ENCODE measurements at places on chromosomes 12 and 14. TPM values are rescaled to one million over a fixed set of nuclear protein-coding genes. Genes with fewer than 3 reads are reported as not detected.

DNA sequence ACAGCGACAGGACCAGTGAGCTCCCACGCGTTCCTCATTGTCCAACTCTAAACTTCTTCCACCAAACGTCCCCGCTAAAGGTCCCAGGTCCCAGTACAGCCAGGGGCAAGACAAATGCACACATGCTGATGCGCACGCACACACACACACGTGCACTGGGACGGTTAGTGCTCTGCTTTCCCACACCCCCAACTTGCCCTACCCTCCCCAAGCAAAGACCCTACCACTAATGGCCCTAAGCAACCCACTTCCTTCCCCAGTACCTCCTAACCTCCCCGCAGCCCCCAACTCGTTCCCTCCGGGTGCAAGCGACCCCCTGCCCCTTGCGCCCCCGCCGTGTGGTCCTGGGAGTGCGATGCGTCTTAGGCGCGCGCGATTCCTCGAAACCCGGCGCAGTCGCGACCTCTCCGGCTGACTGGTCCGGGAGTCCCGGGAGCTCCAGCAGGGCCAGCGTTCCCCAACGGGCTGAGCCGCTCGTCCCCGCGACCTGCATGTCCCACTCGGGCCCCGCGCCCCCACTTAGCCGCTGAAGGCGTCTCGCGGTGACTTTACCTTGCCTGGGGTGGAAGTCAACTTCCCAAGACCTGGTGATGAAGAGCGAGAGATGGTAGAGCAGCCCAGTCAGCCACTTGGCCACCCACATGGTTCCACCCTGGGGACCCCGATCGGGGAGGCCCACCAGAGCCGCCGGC, 578 bp downstream of the ADAMTS20 start:
- peak; percentile 4 for DNase-seq

GRCh38 chr12:124920353-124920935, 6.0 kb upstream of the UBC start:
- no peak for DNase-seq

The OAS3 gene
- total RNA-seq: 32.1 TPM

The ERP27 gene
- 1.7 TPM for total RNA-seq

DNA sequence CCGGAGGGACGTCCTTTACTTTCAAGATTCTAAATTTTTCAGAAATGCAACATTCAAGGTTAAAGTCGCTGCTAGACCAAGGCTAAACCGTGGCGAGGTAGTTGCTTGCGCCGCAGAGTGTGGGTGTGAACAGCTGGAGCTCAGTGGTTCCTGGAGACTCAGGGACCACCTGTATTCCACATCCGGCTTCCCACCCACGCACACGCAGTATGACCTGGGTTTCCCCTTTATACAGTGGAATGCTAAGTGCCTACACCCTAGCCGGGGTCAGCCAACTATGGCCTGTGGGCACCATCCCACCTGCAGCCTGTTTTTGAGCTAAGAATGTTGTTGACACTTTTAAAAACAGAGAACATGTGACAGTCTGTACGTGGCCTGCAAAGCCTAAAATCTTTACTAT, 42.9 kb upstream of the TESC start:
- no peak for DNase-seq

- DNase-seq: peak; percentile 10
These were observed 47.0 kb upstream of the ERGIC2 start for GRCh38 chr12:29427964-29428363.

GRCh38 chr12:15910468-15910863, 666 bp upstream of the DERA start:
- no peak for DNase-seq

The CLEC4D gene
- not detected for total RNA-seq

DNA sequence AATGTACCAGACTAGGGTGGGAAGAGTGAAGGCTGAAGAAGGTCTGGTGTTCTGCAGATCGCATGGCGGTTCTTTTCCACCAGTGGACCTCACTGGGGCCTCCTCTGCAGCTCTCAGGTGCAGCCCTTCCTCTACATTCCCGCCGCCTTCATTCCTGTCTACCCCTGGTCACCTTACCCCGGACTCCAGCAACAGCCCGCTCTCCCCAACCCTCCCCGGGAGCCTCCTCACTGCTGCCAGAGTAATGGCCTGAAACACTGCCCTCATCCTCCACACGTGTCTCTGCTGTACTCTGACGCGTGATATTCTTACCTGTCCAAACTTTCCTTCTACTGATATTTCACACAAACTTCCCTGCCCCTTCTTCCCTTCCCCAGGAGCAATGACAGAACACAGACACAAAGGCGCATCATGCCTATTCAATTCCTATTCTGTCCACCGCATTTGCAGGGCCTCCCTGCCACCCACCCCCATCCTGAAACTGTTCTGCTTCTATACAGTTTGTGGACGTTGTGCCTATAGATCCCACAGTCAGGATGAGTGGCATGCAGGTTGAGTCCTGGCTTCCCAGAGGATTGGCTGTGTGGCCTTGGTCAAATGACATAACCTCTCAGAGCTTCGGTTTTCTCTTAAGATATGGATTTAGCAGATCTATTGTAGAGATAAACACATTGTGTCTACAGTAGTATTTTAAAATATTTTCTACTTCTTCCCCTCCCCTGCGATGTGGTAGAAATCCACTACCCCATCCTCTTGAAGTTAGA, 1.7 kb upstream of the NUAK1 start:
- no peak for DNase-seq

The BLTP3B gene
- 48.7 TPM for total RNA-seq

DNA sequence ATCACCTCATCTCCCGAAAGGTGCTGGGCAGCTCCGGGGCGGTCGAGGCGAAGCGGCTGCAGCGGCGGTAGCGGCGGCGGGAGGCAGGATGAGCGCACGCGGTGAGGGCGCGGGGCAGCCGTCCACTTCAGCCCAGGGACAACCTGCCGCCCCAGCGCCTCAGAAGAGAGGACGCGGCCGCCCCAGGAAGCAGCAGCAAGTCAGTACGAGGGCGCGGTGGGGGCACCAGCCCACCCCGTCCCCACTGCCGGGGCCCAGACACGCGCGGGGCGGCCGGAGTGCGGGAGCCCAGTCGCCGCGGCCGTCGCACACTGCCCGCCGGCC, 862 bp downstream of the HMGA2 start:
- no peak for DNase-seq

DNA sequence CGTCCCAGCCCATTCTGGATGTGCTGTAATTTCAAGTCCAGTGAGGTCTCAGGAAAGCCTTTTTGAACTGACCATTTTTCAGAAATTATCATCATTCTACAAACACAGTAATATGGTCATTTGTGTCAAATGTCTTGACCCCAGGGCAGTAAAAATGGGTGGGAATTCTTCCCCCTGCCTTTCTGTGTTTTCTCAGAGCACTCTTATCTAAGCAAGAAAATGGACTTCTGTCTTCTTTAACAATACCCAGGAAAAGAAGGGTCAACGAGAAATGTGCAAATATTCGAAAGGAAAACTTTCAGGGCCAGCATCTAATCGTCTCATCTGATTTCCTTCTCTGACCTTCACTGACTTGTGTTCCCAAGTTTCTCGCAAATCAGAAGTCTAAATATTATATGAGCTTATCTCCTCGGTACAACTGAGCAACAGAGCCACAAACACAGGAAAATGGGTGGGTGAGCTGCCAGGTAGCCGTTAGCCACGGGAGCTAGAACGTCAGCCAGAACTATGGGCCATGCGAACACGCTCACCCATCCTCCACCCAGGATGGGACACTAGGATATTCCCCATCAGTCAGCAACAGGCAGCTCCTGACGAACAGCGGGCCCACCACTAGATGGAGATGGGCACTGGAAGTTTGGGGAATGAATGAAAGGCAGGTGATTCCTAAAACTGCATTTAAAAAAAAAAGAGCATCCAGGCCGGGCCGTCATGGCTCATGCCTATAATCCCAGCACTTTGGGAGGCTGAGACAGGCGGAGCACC, 57.1 kb downstream of the VWF start:
- DNase-seq: no peak

DNA sequence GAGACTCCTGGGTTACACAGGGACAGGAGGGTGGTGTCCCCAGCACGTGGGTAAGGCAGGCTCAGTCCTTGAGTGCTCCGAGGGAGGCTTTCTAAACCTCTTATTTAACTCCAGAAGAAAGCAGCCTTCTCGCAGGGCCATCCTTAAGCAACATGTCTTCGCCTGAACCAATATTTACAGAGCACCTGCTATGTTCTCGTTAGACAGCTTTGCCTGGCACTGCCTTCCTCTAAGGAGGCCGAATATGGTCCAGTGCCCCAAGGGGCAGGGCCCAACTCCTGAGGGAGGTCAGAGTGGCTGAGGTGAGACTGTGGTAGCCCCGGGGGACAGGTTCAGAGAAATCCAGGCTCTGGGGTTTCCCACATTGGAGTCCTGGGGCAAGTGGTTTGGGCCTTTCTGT, 2.1 kb upstream of the SCARB1 start:
- DNase-seq: no peak

The STAT6 gene
- 288 TPM for total RNA-seq

The HRK gene
- not detected for total RNA-seq

The DEGS2 gene
- 2.8 TPM for total RNA-seq

- DNase-seq: peak; percentile 3
These were observed 1.2 kb upstream of the CMTM5 start for GRCh38 chr14:23375527-23376251.

DNA sequence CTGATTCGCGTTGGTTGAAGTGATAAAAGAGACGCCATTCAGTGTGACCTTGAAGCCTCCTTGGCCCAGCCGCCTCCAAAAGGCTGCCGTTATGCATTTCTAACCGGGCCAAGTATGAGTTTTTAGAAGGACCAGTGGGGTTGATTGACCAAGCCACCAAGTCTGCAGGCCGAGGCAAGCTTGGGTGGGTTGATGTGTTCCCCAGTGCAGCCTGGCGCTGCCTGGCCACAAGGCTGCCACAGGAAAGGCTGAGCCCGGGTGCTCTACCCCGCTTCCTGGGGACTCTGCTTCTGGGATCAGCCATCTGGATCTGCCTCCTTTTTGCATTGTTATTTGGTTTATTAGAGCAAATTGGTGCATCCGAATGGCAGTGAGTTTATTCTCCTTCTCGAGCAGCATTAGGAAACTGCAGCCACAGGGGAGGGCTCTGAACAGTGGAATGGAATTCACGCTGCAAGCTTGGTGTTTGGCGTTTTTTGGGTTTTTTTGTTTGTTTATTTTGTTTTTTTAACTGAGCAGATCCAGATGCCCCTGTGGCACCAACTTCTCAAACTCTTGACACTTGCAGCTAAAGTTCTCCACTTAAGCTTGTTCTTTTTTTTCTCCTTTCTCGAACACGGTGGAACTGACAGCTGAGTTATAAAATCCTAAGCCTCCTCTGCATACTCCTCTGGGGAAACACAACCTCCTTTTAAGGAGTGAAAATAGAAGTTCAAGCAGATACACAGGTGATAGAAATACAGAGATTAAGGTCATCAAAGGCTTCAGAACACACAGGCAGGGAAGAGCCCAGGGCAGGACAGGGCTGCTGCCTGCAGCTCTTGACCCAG, 145.4 kb upstream of the FKBP4 start:
- DNase-seq: no peak

- no peak for DNase-seq
These were observed 12.3 kb downstream of the NEMP1 start for GRCh38 chr12:57066245-57066644.

DNA sequence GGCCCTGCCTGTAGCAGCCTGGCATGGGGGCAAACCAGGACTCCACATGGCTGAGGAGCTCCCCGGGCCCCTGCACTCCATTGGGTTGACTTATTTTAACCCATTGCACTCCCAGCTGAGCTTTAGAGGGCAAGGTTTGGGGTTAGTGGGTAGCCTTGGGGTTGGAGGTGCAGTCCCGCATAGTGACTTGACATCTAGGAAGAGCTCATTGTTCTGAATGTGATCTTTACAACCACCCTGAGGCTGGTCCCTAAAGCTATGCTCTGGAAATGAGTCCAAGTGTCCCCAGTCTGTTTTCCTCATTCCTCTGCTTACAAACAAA, 36.4 kb downstream of the NFKBIA start:
- DNase-seq: no peak

- DNase-seq: no peak
These were observed 10.6 kb downstream of the TRHDE start for GRCh38 chr12:72282721-72283120.

DNA sequence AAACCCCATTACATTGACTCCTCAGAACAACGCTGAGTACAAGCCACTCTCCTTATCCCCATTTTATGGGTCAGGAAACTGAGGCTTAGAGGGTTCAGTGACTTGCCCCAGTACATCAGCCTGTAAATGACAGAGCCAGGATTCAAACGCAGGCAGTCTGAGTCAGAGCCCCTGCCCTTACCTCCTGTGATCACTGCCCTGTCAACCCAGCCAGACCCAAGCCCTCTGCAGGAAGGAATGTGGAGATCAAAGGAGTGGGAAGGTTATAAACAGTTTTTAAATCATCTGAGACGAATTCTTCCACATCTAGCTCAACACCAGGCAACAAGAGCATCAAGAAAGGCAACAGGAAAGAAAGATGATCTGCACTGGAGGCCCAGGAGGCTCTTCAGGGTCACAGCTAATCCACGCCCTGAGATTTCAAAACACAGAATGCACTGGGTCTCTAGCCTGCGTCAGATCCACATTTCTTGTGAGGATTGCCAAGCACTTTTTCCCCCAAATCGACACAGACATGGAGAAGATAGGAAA, 38.5 kb downstream of the SPTB start:
- no peak for DNase-seq

DNA sequence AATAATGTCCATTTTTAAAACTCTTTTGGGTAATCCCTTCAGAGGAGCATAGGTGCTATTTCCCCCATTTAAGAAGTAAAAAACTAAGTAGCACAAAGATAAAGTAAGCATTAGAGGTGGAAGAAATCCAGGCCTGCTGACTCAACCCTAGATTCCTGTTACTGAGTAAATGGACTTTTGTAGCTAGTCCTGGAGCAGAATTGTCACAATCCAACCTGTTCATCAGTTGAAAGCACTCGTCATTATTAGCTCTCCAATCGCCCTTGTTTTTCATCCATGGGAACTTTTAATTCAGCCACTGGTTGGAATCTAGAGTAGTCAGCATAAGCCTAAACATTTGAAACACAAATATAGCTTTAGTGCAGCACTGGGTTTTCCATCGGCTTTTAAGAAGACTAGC, 139.5 kb upstream of the AMIGO2 start:
- no peak for DNase-seq

- no peak for DNase-seq
These were observed 249.6 kb upstream of the SOX5 start for GRCh38 chr12:24198936-24199671.

The HDAC7 gene
- total RNA-seq: 385 TPM

DNA sequence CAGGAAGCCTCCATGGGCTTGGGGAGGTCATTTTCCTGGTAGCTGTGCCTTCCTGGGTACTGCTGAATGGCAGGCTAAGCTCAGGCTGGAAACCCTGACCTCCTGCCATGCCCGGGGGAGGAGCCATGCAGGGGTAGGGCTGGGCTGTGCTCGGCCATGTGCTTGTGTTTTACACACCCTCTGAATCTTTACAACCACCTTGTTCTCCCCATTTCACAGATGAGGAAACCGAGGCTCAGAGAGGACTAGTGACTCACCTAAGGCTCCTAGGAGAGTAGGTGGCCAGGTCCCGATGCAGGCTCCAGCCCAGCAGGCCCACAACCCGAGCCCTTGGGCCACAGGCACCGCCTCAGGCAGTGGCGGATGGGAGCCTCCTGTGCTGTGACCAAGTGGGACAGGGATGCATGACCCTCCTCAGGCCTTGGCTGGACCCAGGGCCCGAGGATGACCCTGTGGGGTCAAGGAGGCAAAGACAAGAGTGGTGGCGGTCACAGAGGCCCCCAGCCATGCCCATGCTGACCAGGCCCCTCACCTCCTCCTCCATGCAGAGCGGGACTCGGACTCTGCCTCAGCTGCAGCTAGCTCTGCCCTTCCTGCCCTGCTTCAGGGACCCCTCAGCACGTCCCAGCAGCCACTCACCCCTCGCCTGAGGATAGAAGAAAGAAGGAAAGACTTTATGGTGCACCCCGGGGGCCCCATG, 136.1 kb downstream of the CALM1 start:
- peak; percentile 3 for DNase-seq

Data from activated CD4-positive, alpha-beta T cell treated with anti-CD3 and anti-CD28 coated beads for 36 hours (primary cell).